SW 1271 (cell line): ENCODE measurements at places on chromosomes 4 and X.
A peak's percentile ranks its signal among the peaks of the same experiment; 100 is the strongest.

- no peak for DNase-seq
Observed at GRCh38 chr4:5959211-5959982, 58.8 kb downstream of the C4orf50 start.

DNA sequence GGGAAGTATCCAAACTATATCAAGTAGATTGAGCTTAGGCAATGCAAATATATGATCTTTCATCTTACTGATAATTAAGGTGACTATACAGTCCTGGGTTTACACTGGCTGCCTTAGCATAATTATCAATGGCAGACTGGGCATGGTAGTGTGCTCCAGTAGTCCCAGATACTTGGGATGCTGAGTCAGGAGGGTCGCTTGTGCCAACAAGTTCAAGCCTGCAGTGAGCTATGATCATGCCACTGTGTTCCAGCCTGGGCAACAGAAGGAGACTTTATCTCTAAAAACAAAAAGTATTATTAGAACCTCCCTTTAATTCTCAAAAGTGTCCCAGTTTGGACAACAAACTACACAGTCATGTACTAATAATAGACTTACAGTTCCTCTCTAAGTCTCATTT is 99.4 kb upstream of the RASGEF1B start:
- no peak for DNase-seq

- peak; percentile 53 for DNase-seq
Observed at GRCh38 chrX:66635360-66635759, 3.5 kb downstream of the EDA2R start.

- DNase-seq, result no peak
Observed at GRCh38 chr4:20532116-20532790, 168.0 kb upstream of the PACRGL start.

DNA sequence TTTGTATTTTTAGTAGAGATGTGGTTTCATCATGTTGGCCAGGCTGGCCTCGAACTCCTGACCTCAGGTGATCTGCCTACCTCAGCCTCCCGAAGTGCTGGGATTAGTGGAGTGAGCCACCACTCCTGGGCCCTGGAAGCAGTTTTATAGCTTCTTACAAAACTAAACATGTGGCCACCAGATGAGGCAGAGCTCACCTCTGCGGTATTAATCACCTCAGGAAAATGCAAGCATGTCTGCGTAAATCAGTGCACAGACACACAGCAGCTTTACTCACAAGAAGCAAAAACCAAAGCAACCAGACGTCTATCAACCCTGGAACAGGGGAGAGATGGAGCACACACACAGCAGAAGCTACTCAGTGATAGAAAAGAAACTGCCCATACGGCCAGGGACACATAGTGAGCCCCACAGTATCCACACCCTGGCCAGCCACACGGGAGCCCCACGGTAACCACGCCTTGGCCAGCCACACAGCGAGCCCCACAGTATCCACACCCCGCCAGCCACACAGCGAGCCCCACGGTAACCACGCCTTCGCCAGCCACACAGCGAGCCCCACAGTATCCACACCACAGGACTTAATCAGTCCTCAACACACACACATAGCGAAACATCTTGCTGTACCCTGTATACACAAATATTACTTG is 30.2 kb downstream of the PPP2R3B start:
- no peak for DNase-seq

- no peak for DNase-seq
Observed at GRCh38 chrX:10326578-10326977, 169.8 kb downstream of the CLCN4 start.

DNA sequence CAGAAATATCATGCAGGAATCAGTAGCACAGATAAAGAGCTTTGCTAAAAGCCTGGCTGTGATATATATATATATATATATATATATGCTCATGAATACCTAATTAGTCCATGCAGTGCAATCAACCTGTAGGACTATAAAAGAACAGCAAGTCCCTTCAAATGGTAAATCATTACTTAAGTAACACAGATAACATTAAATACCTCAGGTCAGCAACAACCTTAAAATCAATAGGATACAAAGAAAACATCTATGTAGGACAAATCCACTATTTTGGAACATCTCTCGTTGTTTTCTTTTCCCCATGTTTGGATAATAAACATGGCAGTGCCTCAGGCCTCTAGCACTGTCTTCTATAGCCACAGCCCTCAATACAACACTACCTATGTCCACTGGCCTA is 106.6 kb downstream of the FNIP2 start:
- no peak for DNase-seq

GRCh38 chrX:110168585-110168984 is 149.3 kb downstream of the AMMECR1 start:
- no peak for DNase-seq

DNA sequence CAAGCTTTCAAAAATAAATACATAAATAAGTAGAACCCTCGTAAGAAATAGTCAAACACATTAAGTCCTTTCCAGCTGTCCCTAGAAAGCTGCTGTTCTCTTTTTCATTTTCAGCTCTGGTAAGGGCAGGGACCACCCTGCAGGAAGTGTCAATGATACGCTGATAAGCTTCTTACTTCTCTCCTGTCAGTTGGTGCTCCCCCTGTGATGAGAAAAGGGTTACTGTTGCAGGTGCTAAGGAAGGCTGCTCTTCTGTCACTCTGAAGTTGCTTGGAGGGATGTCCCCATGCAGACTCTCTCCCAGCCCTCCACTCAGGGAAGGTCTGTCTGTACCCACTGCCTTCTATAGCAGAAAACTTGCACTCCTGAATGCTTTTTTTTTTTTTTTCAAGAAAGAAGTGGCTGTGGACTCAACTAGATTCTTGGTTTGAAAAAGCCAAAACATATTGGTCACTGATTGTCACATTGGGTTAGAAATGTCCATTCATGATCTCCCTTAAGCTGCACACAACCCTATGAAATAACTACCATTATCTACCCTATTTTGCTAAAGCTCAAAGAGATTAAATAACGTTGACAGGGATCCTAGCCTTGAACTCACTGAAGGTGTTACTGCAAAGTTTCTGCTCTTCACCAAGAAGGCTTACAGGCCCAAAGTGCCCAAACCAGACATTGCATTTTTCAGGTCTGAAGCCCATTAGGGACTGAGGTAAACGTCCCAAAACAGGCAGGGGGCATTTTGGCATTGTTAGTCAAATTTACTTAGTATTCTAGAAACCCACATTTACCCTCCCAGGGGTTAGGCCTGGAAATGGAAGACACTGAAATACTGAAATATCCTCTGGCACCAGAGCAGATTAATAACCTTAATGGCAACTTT is 1.2 kb downstream of the CXCL3 start:
- DNase-seq, result no peak

GRCh38 chrX:20753076-20753475 is 486.4 kb upstream of the RPS6KA3 start:
- no peak for DNase-seq
